Mammary epithelial cell (primary cell): ENCODE measurements at places on chromosomes 7 and 10.

DNA sequence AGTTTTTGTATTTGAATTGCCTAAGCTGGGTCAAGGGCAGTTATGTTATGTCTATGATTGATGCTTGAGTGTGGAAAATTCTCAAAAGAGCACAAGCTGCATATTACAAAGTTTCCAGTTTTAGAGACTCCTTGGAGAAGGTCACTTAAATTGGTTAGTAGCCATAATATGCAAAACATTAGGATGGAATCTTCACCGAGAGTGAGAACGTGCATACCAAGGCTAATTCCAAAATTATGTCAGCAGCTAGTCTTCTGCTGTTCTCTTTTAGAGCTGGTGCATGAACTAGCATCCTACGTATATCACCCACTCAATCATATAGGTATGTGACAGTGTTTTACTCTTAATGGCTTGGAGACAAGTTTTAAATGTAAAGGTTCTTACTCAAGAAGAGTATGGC, 49.2 kb downstream of the MKX start:
- DNase-seq, result no peak

DNA sequence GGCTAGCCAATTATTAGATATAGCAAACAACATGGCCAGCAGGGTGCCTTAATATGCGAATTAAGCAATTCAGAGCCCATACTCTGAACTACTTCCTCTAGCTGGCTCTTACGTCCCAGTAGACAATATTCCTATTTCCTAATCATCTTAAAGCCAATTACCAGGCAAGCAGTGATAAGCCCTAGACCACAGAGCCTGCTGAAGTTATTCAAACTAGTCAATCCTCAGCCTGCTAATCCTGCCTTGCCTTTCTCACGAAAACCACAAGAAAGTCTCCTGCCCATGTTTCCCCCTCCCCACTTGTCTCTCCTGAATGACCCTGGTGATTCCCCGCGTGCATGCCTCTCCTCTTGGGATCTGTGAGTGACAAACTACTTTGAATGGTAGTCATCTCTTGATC, 86.8 kb upstream of the CACNA2D1 start:
- DNase-seq, result no peak

GRCh38 chr10:45374350-45375052, 485 bp downstream of the ALOX5 start:
- peak; percentile 29 for DNase-seq

- DNase-seq, result peak; percentile 99
Measured at GRCh38 chr7:100428967-100429636, 529 bp upstream of the MEPCE start.

DNA sequence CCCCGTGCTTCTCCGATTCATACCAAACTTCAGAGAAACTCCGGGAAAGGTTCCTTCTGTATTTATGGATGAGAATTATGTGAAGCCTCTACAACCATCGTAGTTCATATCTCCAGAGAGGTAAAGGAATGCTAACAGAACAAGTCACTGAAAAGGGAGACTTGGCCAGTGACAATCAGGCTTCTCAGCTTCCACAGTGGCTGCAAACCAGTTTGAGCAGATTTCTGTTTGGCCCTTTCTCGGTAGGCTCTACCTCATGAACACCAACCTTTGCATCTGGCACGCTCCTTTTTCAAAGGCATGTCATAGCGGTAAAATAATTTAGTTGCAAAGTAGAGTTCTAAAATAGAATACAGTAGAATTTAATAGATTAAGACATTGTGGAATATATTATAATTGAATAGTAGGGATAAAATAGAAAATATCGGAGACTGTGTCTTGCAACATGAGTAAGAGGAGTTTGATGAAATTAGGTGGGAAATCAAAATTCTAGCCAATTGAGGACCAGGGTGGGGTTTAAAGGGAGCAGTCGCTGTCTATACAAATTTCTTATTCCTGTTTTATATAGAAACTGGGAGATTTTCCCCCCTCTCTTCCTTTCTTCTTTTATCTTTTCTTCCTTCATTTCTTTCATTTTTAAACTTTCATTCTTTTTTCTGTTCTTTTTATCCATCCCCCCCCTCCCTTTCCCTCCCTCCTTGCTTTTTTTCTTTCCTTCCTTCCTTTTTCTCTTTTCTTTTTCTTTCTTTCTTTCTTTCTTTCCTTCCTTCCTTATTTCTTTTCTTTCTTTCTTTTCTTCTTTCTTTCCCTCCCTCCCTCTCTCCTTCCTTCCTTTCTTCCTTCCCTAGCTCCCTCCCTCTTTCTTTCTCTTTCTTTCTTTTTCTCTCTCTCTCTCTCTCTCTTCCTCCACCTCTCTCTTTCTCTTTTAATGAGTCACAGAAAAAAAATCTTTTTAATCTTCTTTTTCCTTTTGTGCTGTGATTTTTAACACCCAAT, 161.5 kb upstream of the KLF6 start:
- no peak for DNase-seq

DNA sequence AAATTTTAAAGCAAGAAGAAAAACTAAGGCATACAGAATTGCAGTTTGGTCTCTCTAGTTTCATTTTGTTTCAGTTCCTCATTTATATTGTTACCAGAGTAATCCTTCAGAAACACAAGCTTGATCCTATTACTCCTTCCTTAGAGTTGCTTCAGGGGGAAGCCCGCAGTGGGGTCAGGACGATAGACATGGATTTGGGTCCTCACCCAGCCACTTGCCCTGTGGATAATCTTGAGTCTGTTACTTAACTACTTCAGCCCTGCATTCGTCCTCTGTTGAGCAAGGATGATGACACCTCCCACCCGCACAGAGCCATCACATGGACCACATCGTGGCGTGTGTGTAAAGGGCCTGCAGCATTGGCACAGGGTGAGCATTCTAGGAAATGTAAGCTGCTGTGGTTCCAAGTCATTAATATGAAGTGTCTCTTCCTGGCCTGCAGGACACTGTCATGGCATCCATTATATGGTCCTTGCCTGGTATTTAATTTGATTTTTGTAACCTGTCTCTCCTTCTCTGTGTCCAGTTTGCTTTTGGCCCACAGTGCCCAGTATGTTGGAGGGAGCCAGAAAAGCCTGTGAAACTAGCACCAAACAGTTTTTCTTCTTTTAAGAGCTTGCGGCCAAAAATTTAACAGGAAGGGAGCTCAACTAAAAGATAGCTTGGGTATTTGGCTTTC, 111.2 kb downstream of the EEPD1 start:
- DNase-seq, result no peak

GRCh38 chr10:123241391-123242141, 87.4 kb downstream of the BUB3 start:
- DNase-seq, result no peak

- DNase-seq, result no peak
Measured at GRCh38 chr7:92613720-92614119, 23.5 kb upstream of the FAM133B start.

DNA sequence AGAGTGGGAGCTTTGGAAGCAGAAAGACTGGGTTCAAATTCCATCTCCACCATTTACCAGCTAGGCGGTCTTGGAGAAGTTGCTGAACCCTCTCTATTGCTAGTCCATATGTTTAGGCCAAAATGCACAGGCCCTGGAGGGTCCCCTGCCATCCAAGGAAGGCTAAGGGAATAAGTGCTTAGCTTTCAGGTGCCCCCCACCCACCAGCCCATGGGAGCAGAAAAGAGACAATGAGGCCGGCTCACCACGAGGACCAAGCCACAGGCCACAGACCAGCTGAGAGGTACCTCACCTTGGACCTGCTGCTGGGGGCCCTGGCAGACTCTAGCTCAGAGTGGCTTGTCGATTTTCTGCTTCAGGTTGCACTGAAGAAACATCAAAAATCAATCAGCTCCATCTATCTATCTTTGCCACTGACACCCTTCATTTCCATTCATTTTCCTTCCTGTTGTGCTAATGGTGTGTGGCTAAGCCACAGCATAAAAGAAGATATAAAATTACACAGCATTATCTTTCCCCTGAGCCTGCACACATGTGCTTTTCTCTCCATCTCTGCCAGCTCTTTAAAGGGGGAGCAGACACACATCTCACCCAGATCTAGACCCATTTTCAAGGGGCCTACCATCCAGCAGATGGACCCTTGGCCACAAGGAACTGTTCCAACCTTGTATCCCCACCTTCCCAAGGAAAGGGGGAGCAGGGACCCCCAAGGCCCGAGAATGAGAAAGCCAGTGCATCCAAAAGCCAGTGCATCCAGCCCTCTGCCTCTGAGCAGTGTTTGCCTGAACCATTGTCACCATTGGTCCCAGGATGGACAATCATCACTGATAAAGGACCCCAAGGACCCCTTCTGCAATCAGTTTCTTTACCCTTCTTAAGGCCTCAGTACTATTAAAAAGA, 65.4 kb downstream of the GRID1 start:
- DNase-seq, result no peak

- peak; percentile 27 for DNase-seq
Measured at GRCh38 chr10:87935290-87936141, 72.1 kb downstream of the PTEN start.

- peak; percentile 41 for DNase-seq
Measured at GRCh38 chr7:16395121-16395520, 26.2 kb downstream of the CRPPA start.

DNA sequence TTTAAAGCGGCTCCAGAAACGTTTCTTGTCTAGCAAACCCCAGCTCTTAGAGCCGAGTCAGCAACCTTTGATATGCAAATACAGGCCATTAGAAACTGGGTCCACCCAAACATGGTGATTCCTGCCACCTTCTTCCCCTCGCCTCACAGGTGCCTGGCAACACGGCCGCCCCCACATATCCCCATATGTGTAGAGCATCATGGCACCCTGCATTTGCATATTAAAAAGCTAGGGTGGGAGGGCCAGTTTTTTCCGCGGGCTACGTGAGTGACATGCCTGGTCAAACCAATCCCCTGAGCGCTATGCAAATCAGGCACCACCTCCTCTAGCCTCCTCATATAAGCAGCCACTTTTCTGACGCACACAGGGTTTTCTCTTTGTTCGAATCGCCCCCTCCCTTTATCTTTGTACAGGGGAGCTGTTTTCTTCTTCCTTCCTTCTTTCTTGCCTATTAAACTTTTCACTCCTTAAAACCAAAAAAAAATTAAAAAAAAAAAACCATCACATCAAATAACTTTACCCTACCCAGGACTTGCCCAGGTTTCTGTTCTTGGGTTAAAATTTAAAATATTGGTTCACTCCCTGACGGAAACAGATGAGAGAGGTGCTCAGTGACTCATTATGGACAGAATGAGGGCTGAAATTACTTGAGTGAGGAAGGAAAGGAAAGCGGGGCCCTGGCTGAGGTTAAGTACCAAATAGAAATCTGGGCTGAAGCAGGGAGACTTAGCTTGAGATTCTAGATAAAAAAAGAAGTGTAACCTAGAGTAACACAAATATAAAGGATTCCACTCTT, 59.8 kb downstream of the COA1 start:
- no peak for DNase-seq

DNA sequence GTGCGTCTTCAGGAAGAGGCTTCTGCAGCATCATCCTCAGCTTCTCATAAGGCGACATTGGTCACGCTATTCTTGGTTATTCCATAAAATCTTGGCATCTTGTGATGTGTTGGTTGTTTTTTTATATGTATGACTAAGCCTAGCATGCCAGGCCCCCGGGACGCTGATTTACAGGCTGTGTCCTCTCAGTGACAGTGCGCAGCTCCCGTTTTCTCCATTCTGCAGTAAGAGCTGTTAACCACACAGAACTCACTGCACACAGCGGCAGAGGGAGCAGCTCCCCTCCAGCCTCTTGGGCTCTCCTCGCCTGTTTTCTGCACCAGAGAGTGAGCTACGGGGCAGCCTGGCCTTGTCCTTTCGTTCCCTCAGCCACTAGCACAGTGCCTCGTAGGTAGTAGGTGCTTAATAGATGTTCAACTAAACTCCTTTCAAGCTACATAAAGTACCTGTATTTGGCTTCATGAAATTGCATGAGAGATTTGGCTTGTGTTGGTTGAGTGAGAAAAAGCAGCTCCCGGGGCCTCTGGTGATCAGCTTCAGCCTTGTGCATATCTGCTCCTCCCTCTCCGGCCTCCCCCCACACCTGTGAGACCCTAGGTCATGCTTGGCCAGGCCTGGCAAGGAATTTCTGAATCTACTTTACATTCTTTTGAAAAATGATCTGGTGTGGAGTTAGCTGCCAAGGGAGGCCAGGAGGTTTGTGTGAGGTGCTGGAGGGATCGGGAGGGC, 116.2 kb downstream of the WDR37 start:
- no peak for DNase-seq

GRCh38 chr10:15320522-15321203, 50.4 kb downstream of the FAM171A1 start:
- no peak for DNase-seq
